CD4-positive, alpha-beta memory T cell (primary cell): ENCODE measurements at places on chromosomes 16 and 17. TPM values are rescaled to one million over a fixed set of nuclear protein-coding genes. Genes with fewer than 3 reads are reported as not detected.

CD300H gene
- not detected for total RNA-seq

KRTAP9-8 gene
- total RNA-seq = not detected

DNA sequence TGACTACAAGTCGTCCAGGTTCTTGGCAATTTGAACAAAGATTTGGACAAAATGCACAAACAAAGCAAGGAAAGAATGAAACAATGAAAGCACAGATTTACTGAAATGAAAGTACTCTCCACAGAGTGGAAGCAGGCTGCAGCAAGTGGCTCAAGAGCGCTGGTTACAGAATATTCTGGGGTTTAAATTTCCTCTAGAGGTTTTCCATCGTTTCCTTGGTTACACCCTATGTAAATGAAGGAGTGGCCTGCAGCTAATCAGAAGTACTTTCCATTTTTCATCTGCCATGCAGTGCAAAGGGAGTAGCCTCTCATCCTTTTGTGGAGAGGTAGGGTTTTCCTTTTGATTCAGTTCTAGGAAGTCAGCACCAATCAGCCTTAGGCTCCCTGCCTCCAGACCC lies 11.8 kb downstream of the STXBP4 start:
- DNase-seq = no peak

- DNase-seq = no peak
These were observed 28.6 kb upstream of the NDRG4 start for GRCh38 chr16:58471209-58471975.

PHOSPHO1 gene
- not detected for total RNA-seq

DNA sequence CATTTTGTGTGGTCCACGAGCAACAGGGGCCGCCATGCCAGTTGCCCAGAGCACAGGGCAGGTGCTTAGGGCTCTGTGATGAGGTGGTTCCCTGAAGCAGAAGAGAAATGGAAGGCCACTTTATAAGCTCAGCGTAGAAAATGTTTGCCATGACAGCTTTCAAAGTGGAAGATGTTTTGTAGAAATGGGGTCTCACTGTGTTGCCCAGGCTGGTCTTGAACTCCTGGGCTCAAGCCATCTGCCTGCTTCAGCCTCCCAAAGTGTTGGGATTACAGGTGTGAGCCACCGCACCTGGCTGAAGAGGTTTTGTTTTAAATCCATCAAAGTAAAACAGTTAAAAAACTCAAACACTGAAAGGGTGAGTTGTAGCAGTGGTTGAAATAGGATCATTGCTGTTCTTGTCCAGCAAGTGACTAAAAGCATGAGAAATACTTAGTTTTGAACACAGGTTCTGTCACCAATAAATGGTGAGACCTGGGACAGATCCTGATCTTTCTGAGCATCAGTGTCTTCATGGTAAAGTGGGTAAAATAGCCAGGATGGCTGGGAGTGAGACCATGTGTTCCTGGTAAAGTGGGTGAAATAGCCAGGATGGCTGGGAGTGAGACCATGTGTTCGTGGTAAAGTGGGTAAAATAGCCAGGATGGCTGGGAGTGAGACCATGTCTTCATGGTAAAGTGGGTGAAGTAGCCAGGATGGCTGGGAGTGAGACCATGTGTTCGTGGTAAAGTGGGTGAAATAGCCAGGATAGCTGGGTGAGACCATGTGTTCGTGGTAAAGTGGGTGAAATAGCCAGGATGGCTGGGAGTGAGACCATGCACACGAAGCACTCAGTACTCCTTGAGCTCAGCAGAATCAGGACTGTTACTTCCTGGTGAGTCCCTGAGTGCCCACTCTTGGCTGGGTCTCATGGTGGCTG lies 46.0 kb downstream of the BANP start:
- no peak for DNase-seq

TRPV3 gene
- 0.14 TPM for total RNA-seq

CCDC40 gene
- 1.3 TPM for total RNA-seq

PDILT gene
- not detected for total RNA-seq

- no peak for DNase-seq
These were observed 122.6 kb downstream of the SOCS1 start for GRCh38 chr16:11133344-11133943.

SHBG gene
- total RNA-seq = not detected

DNA sequence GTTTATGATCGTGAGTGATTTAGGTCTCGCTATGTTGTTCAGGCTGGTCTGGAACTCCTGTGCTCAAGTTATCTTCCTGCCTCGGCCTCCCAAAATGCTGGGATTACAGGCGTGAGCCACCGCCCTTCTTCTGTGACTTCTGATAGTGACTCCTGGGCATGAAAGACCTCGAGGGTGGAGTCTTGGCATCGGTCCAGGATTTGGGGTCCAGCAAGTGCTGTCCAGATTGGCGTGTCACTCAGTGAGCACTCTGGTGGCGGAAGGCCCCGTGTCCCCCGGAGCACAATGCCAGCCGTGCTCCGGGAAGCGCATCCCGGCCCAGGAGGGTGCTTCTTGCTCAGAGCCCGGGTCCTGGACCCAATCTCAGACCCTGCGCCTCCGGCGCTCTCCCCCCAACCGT lies 6.8 kb downstream of the OR1F1 start:
- no peak for DNase-seq

DNA sequence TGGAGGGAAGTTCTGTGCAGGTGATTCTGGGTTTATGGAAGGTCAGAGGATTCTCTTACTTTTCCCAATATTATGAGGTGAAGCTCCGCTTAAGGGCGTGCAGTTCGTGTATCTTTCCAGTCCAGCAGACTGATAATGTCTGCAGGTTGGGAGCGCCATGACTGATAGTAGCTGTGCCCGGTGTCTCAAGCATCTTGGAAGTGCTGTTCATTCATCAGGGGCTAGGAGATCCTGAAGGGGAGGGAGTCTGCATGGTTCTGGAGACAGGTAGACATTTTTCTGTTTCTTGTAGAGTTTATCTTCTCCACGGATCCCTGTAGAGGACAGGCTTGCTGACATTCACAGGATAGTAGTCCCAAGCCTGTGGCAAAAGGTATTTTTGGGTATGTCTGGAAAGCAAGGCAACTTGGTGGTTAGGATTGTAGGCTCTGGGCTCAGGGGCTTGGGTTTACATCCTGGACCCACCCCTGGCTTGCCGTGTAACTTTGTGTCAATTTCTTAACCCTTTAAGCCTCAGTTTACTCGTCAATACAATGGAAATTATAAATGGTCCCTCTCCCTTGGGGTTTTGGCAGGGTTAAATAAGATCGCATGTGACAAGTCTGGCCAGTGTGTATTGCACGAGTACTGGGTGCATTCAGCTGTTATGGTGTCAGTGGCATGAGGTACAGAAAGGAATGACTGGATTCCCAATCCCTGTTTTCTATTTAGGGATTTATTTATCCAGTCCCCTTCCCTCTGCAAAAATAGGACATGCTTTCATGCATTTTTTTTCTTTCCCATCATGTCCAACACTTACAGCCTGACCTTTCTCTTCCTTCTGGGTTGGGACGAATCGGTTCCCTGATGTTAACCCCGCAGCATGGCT lies 8.2 kb downstream of the HLF start:
- no peak for DNase-seq

DNA sequence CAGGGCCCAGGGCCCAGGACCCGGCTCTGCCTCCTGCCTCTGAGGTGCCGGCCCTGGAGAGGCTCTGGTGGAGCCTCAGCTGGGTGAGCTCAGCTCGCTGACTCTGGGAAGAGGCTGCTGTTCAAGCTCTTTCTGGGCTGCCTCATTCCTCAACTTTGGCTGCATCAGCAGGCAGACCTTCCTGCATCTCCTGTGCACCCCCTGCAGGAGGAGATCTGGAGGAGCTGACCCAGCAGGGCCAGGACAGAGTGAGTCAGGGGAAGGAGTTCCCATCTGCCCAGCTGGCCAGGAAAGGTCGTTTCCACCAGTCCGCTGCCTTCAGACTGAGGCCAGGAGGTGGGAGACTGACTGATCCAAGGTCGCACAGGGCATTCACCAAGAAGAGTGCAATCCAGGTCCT lies 10.7 kb downstream of the CRHR1 start:
- DNase-seq = no peak

- DNase-seq = no peak
These were observed 75.9 kb upstream of the RNU2-1 start for GRCh38 chr17:43309505-43310332.

SOX15 gene
- 1.1 TPM for total RNA-seq

DNA sequence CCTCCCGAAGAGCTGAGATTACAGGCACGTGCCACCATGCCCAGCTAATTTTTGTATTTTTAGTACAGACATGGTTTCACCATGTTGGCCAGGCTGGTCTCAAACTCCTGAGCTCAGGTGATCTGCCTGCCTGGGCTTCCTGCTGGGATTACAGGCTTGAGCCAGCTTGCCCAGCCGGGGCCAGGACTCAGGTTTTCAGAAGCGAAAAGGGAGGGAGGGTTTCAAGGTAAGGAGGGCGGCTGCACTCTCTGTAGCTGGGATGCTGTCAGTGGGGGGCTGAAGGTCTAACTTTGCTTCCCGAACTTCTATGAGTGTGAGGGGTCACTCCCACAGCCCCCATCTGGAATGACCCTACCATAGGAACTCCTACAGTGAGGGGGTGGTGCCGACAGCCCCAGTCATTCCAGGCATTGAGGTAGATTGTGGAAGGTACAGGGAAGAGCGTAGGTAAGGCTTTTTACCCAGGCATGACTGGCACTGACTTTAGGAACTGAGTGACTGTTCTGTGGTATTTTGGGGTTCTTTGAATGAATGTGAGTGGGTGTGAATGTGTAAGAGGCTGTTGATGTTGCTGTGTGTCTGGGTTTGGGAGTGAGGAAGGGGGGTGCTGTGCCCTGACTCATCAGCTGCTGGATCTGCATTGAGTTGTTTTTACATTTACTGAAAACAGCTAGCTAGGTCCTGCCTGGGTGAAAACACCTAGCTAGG lies 3.8 kb upstream of the C1QL1 start:
- DNase-seq = no peak

GRAPL gene
- total RNA-seq = 74.6 TPM
